Progenitor cell of endocrine pancreas (in vitro differentiated cells): ENCODE measurements at places on chromosomes 4 and X.

DNA sequence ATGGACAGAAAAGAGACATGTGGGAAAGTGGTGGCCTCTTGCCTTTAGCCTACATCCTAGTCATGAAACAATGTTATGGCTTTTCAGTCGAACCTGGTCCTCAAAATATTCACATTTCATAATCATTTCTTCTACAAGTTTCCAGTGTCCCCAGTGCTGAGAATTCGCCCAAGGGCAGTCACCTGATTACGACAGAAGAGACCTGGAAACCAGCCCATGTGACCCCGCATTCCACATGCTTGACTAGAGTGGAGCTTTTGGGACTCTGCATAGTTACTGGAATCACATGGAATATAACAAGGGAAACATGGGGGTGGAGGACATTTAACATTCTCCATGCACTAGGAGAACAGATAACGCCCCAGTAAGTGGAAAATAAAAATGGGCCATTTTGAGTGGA, 100.1 kb downstream of the PPARGC1A start:
- DNase-seq: no peak

GRCh38 chr4:83112231-83112630, 2.3 kb downstream of the PLAC8 start:
- no peak for DNase-seq

DNA sequence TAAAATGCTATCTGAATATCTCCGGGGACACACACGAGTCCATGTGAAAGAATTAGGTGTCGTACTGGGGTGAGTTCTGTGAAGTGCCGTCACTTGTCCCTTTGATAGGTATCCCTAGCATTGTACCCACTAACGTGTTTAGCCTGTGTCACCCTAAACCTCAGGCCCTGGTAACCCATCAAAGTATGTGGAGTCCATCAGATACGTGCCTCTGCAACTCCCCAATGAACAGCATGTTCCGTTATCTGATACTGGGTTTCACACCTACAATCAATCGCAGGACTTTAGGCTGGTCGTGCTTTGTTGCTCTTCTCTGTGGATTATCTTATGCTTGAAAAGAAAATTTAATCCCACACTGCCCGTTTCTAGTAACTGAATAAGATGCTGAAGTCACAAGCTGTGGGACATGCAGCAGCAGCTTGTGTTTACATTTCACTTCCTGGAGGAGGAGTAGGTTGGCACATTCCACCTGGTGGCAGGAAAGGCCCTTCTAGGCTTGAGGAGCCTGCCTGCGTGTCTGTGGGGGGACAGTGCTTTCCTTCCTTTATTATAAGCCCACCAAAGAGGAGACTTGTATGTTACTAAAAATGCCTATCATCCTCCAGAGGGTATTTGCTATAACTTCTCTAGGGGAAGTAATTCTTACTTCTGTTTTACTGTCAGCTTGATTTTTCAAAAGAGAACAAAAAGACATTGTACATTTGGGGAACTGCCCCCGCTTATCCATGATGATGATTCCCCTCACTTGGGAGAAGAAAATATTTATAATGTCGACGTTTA, 127.2 kb downstream of the FNIP2 start:
- DNase-seq: no peak

DNA sequence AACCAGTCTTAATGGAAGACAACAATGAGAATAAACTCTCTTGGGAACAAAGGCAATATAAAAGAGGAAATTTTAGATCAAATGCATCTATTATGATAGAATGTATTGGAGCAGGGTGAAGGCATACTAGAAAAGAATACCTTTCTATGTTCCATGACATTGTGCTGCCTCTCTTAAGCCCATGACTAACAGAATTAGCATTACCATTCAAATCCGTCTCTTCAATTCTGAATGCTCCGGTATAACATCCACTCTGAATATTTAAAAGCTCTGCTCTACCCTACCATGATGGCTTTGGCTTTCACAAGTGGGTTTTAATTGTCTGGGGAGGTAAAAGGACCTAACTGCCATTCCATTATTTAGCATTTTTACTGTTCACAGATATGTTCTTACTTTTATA, 1878.4 kb downstream of the ARAP2 start:
- no peak for DNase-seq

GRCh38 chr4:148808416-148808815, 366.2 kb upstream of the NR3C2 start:
- no peak for DNase-seq

DNA sequence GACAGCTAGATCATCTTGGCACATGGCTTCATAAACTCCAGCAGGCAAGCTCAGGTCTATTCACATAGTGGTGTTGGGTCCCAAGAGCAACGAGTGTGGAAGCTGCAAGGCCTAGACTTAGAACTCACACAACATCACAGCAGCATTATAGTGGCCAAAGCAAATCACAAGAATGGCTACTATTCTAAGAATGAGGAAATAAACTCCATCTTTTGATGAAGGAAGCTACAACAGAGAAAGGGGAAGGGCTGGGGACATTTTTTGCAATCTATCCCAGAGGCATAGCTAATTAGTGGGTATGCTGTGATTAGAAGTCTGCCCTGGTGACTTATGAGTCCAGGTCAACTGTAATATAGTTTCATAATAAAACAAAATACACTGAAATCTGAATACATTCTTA, 42.9 kb upstream of the TAB3 start:
- DNase-seq: no peak

- DNase-seq: no peak
Observed at GRCh38 chr4:24736066-24736465, 59.3 kb upstream of the SOD3 start.

GRCh38 chr4:80361329-80361900, 25.9 kb downstream of the CFAP299 start:
- DNase-seq: no peak

GRCh38 chrX:5236096-5236495, 992.6 kb downstream of the NLGN4X start:
- peak; percentile 10 for DNase-seq

DNA sequence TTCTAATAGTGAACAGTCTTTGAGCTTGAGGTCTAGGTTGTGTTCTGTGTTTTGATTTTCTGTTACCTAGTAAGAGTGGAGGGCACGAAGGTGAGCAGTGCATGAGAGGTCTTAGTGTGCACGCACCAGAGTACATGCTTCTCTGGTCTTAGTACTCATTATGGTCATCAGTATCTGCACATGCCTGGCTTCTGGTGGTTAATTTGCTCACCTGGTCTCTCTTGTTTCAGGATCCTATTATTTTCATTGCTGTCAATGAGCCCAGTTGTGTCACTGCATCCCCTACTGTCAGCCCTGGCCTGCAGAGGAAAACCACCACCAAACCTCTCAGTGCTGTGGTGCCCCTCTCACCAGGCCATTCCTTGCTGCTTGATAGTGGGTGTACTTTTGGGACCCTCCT, 54.8 kb downstream of the NSUN7 start:
- no peak for DNase-seq

DNA sequence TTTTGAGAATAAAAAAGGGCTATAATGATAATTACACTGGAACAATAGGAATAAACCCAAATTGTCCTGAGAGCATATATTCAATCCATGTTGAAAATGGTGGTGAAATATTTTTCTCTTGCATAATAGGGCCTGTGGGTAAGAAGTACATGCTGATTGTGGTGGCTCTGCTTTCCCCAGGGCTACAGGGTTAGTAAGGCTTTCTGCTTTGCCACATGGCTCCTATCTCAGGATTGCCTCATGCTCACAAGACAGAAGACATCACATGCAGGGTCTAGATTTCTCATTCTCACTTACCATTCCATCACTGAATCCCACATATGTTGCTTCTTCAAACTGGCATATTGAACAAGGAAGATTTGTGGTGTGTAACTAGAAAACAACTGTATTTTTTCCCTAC, 12.4 kb upstream of the VEGFC start:
- no peak for DNase-seq

DNA sequence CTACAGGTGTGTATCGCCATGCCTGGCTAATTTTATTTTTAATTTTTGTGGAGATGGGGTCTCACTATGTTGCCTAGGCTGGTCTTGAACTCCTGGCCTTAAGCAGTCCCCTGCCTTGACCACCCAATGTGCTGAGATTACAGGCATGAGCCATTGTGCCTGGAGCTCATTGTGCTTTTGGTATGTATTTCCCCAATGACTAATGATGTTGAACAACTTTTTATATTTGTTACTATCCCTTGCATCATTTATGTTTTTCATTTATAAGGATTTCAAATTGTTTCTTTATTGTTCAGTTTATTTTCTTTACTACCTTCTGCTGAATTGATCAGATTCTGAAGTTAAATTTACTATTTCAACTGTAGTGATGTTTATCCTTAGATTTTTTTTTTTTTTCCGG, 199.7 kb downstream of the CEP135 start:
- DNase-seq: no peak

DNA sequence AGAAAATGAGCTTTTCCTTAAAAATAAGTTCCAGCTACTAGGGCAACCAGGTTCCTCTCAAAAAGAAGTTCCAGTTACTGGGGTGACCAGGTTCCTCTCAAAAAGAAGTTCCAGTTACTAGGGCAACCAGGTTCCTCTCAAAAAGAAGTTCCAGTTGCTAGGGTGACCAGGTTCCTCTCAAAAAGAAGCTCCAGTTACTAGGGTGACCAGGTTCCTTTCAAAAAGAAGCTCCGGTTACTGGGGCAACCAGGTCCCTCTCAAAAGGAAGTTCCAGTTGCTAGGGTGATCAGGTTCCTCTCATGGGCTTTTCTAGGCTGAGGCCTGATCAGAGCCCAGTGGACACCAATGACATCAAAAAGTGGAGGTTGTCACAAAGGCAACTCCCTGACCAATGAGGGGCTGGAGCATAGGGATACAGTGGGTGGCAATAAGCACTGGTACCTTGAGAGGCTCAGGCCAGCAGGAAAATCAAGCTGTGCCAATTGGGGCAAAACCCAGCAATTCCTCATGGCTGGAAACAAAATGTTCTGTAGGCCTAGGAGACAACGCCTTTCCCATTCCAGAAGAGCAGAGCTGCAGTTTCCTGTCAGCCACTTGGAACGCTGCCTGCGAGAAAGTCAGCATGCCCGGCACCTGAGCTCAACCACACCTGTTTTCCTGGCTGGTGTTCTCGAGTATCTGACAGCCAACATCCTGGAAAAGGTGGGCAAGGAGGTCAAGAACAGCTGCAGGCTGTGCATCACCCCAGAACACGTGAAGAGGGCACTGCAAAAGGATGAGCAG, 12.3 kb upstream of the SYTL5 start:
- no peak for DNase-seq

GRCh38 chr4:39893693-39894072, 84.0 kb downstream of the PDS5A start:
- no peak for DNase-seq

- no peak for DNase-seq
Observed at GRCh38 chr4:57071326-57071725, 38.9 kb downstream of the IGFBP7 start.

DNA sequence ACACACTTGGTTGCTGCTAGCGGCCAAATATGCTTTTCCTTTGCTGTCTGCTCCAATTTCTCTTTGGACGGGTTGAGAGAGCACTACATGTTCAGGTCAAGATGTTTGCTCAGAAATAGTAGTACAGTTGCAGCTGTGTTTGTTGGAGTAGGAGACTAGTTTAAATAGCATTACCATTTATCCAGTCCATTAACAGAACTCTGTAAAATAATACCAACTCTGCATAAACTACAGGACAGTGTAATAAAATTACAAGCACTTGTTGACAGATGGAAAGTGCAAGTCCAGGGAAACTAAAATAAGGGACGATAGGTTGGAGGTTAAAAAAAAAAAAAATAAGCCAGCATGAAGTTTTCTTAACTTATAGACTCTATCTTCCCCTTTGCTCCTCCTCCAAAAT, 20.2 kb downstream of the SLIT2 start:
- no peak for DNase-seq

GRCh38 chrX:130834149-130834548, 68.9 kb downstream of the ENOX2 start:
- no peak for DNase-seq

DNA sequence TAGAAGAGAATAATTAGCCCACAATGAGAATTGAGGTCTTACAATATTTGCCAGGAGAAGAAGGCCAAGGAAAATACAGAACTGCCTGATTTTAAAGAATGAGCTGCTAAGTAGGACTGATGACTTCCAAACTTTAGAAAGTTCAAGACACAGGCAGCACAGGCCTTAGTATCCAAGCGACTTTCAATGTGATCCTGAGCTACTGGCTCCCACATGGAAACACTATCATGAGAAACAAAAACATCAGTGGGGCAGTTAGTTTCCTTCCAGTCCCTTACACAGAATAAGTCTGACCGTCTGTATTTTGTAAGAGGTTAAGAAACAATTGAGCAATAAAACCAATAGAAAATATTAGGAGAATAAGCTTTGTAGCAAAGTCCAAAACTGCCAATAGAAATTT, 251.4 kb downstream of the COL25A1 start:
- DNase-seq: no peak

DNA sequence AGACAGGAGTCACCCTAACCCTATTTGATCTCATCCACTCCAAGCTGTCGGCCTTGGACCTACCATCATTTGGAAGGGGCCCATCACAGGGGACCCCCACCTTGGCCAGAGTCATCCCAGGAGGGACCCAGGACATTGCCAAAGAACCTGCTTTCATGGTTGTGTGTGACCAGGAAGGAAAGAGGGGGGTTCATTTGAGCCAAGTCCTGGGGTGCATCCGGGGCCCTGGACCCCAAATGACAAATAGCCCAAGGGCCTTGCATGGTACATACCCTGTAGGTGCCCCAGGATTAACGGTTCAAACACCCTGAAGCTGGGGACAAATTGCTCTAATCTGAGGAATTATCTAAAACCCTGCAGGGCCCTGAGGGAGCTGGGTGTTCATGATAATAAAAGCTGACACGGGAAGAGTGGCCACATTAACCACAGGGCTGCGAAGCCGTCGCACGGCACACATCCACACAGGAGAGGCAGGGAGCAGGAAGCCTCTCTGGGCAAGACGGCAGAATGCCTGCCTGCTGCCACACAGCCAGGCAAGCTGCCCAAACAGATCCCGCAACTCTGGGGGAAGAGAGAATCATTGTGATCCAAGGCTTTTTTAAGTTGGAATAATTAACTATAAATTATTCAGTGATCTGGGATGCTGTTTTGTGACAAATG, 28.2 kb upstream of the PPP2R2C start:
- DNase-seq: no peak

DNA sequence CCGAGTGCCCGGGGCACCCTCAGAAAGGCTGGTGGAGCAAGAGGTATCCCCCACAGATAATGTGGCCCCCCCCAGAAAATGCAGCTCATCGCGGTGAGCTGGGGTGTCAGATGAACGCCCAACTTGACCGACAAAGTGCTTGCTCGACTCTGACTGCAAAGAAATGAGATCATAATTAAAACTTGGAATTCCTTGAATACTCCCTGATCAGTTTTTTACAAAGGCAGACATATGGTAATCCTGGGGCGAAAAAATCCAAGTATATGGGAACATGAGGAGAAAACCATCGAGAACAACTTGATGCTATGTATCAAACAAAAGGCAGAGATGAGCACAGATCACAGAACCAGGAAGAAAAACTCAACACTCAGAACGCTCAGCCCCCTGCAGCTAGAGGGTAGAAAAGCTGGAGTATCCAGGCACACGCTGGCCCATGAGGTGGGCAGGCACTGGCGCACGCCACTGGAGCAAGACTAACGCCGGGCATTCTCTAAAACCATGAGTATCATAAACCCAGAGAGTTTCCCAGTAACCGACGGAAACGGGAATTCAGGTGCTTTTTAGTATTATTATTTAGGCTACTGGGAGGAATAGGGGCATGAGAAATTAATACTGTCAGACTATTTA, 127.3 kb downstream of the AFAP1 start:
- no peak for DNase-seq
